ENCODE measurements at places on chromosomes 2 and 18.

DNA sequence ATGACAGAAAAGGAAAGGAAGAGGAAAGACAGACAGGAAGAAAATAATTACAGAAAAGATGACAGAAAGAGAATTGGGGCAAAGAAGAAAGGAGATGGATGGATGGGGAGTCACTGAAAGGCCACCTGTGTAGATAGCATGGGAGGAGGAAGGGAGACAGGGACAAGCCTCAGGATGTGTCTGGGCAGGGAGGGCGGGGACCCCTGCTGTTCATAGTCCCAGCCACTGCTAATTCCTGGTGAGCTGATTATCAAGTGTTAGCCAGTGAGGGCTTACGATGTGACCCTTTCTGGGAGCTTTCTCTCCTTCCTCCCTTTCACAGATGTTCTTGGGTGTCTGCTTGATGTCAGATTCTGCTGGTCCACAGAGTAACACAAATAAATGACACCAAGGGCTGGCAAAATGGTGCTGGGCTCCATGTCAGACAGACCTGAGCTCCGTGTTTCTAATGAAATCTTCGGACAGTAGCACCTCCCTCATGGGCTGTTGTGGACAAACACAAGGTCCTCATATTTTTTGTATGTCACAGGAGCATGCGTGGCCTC is 13.6 kb downstream of the FHOD3 start:
- DNase-seq = no peak

GRCh38 chr18:57809190-57809589 is 6.1 kb upstream of the ATP8B1 start:
- DNase-seq = no peak

DNA sequence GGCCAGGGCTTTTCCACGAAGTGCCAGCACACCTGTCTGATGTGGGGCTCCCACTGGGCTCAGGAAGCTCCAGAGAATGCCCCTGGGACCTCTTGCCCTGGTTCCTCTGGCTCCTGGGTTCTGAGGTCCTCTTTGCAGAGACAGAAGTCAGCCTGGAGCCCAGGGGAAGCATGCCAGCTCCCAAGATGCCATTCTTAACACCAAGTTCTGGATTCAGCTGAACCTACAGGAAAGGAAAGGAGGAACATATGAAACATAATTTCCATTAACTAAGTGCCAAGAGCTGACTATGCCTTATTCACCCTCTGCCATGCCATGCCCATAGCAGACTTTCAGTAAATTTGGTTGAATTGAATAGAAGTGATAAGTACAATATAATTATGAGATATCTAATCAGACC is 21.9 kb downstream of the FAM124B start:
- DNase-seq = no peak

DNA sequence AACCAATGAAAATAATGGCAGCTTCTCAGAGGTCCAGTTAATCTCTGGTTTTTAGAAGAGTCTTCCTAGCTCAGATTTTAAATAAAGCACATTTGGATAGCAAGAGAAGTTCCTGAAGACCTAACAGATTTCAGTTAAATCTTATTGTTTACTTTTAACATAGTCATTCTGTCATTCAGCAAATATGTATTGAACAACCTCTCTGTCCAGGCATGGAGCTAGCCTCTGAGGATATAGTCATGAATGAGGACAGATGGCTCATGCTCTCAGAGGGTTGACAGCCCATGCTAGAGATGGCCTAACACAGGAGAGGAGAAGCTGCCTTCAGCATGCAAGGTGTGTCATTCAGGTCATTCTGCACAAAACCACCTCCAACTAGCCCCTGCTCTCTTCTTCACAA is 6.2 kb downstream of the CCBE1 start:
- no peak for DNase-seq

DNA sequence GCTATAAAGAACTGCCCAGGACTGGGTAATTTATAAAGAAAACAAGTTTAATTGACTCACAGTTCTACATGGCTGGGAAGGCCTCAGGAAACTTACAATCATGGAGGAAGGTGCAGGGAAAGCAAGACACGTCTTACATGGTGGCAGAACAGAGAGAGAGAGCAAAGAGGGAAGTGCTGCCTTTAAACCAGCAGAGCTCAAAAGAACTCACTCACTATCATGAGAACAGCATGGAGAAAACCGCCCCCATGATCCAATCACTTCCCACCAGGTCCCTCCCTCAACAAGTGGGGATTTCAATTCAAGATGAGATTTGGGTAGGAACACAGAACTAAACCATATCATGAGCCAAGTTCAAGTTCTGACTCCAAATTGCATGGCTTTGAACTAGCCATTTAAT is 62.8 kb upstream of the PPP1CB start:
- no peak for DNase-seq

DNA sequence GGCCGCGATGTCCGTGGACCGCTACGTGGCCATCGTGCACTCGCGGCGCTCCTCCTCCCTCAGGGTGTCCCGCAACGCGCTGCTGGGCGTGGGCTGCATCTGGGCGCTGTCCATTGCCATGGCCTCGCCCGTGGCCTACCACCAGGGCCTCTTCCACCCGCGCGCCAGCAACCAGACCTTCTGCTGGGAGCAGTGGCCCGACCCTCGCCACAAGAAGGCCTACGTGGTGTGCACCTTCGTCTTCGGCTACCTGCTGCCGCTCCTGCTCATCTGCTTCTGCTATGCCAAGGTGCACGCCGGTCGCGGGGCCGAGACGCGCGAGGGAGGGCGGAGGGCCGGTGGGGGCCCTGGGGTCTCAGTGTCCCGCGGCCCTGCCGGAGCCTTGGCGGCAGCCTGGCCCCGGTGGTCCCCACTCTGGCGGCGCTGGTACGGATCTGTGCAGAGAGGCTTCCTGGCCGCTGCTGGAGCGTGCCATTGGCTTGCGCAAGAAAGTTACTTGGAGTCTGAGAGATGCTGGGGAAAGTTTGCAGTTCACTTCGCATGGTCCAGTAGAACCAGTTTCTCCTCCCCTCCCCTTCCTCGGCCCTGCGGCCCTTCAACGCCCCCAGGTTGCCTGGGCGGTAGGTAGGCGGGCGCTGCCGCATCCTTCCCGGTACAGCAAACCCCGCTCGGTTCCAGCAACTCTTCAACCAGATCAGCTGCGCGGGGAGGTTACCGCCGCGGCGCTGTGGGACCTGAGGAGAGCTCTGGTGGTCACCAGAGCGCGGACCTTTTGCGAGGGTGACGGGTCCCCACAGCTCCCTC is 1.5 kb downstream of the GALR1 start:
- no peak for DNase-seq

GRCh38 chr2:120660771-120661459 is 74.8 kb upstream of the GLI2 start:
- DNase-seq = no peak

GRCh38 chr2:230601510-230601909 is 111.1 kb upstream of the CAB39 start:
- DNase-seq = no peak

GRCh38 chr2:59938181-59938580 is 615.3 kb downstream of the BCL11A start:
- no peak for DNase-seq

GRCh38 chr18:79586436-79587225 is 93.0 kb upstream of the CTDP1 start:
- DNase-seq = no peak

DNA sequence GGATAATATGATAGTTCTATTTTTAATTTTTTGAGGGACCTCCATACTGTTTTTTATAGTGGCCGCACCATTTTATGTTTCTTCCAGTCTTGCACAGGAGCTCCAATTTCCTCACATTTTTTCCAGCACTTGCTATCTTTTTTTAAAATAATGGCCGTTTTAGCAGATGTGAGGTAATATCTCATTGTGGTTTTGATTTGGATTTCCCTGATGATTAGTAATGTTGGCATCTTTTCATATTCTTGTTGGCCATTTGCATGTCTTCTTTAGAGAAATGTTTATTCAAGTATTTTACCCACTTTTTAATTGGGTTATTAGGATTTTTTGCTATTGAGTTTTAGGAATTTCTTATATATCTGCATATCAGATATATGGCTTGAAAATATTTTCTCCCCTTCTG is 29.9 kb upstream of the NAPG start:
- no peak for DNase-seq

DNA sequence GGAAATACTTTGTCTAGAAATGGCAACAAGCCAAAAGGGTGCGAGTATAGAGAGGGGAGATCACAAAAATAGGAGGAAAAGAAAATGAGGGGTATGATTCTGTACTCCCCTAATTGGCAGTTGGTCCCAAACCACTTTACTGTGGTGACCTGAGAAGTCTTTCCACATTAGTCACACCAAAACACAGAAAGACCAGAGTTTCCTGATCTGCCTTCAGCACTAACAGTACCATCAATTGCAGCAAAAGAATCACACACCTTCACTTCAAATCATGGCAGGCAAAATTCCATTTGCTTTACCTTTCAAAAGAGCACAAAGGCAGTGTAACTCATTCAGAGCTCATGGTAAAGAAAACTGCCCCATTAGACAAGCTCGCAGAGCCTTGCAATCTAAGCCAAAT is 86.8 kb downstream of the ALK start:
- DNase-seq = no peak

DNA sequence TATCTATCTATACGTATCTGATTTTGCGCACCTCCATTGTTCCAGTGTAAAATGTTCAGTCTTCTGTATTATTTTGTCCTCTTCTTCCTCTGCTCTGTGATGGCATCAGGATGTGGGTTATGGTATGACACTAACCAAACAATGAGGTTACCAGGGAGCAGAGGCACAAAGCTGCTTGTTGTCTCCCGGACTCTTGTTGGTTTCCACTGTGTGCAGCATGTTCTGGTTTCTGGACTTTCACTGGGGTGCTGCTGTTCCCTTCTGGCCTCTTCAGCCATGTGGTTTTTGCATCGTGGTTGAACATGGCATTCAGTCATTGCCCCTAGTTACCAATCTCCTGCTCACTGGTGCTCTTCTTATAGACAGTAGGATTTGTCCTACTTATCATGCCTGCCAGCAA is 665.9 kb downstream of the CBLN2 start:
- no peak for DNase-seq

GRCh38 chr2:232076736-232077135 is 115.2 kb downstream of the DIS3L2 start:
- no peak for DNase-seq

Measured in midbrain (tissue), 1 donor.